NCI-H460 (cell line): ENCODE measurements at places on chromosomes 6 and 20.

GRCh38 chr6:65229825-65230224, 477.2 kb downstream of the EYS start:
- DNase-seq, result no peak

DNA sequence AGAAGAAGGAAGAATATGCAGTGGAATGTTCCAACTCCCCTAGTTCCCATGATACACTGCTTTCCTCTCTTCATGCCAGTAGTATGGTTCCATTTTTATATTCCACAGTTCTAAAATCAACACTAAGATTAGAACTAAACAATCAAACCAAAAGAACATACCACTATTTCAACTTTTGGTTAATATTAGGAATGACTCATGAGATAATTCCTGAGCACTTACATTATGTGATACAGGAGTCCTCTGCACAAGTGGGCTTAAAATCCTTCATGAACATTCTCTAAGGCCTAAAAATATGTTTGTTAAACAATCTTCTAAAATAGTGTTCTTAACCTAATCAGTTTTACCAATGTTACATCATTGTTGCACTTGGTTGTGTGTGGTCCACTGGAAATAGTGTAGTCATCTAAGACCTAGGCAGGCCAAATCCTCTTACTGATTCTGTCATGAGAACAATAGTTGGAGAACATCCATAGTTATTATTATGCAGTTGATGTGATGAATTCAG, 30.3 kb upstream of the RCAN2 start:
- DNase-seq, result no peak

GRCh38 chr6:148203970-148204369, 138.7 kb upstream of the SASH1 start:
- no peak for DNase-seq

DNA sequence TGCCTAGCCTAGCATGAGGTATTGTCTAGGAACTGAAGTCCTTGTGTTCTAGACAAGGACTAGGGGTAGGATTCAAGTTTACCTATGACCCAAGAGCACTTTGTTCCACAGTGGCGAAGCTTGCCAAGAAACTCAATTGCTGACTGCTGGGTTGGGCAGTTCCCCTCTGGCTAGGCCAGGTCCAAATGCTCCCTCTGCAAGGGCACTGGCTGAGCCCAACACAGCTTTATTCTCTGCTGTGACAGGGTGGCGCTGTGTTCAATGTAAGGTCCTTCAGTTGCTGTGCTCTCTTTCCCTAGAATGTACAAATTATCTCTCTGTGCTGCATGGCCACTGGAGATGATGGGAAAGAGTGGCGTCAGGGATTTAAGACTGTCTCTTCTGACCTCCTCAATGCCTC, 950.8 kb downstream of the HACE1 start:
- no peak for DNase-seq

DNA sequence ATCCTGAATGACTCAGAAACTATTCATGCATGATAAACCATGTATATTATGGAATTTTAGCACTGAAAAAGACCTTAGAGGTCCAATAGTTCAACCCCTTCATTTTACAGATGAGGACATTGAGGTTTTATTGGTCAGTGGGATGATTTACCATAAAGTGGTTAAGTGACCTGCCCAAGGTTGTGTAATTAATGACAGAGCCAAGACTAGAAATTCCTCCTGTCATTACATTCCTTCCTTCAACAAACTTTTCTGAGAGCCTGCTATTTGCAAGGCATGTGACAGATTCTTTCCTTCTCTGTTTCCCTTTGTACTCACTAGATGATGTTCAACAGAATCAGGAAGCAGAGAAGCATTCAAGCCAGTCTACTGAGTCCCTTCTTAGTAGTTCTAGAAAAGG, 170.7 kb upstream of the KCNK16 start:
- DNase-seq, result no peak
